ENCODE measurements at places on chromosomes 1 and 21.

GRCh38 chr1:7048395-7048794, 263.1 kb downstream of the CAMTA1 start:
- DNase-seq, result no peak

GRCh38 chr1:170864876-170865538, 70.3 kb upstream of the MROH9 start:
- no peak for DNase-seq

DNA sequence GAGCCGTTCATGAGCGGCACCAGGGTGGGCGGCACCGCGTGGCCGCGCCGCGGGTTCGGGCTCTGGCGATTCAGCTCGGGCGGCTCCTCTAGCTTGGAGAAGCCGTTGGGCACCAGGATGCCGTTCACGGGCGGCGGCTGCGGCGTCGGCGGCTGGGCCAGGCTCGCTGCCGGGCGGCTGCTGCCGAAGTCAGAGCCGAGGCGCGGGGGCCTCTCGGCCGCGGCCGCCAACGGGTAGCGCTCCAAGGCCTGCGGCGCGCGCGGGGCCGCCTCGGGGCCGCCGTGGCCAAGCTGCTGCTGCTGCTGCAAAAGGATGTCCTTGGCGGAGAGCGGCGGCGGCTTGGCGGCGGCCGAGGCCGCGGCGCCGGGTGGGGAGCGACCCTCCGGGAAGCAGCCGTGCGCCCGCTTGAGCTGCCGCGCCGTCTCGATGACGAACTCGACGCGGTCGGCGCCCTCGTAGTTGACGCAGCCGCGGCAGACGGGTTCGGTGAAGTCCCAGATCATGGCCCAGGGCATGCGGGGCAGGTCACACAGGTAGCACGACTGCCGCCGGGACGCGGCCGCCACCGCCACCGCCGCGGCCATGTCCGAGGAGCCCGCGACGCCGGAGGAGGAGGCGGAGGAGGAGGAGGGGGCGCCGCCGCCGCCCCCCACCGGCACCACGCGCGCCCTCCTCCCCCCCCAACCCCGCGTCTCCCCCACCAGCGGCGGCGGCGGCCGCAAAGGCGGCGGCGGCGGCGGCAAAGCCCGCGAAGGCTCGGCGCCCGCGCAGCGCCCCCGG, 877 bp downstream of the IRF2BP2 start:
- DNase-seq, result peak; percentile 65

- DNase-seq, result no peak
Observed at GRCh38 chr1:91501523-91501851, 836 bp downstream of the CDC7 start.

GRCh38 chr1:67264899-67265298, 42.8 kb upstream of the IL12RB2 start:
- no peak for DNase-seq

- DNase-seq, result no peak
Observed at GRCh38 chr1:118110580-118110979, 74.4 kb downstream of the SPAG17 start.

DNA sequence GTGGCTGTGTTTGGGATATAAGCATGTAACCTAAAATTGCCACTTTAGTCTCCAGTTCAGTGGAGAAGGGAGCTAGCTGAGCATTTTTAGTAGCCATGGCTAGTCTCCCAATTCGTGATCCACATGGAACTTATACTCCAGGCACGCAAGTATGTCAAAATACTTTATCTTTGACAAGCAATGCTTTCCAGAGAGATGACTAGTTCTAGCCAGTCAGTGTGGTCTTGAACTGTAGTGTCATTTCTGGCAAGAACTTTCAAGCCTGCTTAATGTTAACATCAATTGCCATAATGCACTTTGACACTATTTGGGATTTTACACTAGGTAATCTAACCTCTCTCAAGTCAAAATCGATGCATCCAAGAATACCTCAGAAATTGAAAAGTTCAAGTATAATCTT, 660.0 kb downstream of the PTPRC start:
- no peak for DNase-seq

- DNase-seq, result peak; percentile 54
Observed at GRCh38 chr1:27521336-27521831, 31.4 kb upstream of the WASF2 start.

DNA sequence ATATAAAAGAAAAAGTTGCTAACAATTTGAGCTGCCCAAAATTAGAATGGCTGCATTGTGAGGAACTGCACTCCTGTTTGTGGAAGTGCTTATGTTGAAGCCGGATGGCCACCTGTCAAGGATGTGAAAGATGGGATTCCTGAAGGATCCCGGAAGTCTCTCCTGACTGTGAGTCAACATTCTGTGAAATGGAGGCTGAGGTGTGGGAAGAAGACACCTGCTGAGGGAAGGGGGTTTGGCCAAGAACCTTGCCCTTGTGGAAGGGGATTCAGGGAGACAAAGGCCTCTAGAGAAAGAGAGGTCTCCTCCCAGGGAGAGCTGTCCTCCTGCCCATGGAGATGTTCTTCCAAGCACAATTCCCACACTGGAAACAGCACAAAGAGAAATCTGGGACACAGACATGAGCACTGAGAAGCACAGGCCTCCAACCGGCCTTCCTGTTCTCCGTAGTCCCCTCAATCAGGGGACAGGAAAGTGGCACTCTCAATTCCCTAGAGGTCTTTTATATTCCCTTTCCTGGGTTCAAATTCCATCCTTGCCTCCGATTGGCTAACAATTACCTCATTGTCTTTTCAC, 70.5 kb downstream of the CD2 start:
- DNase-seq, result no peak

GRCh38 chr1:22618056-22618455, 18.4 kb upstream of the C1QA start:
- DNase-seq, result no peak

- DNase-seq, result no peak
Observed at GRCh38 chr1:46671554-46671953, at the start of gene TEX38. Gene TEX38, plus strand, starts transcription at chr1:46671854. Its CDS starts 81 bp downstream, at chr1:46671935.

DNA sequence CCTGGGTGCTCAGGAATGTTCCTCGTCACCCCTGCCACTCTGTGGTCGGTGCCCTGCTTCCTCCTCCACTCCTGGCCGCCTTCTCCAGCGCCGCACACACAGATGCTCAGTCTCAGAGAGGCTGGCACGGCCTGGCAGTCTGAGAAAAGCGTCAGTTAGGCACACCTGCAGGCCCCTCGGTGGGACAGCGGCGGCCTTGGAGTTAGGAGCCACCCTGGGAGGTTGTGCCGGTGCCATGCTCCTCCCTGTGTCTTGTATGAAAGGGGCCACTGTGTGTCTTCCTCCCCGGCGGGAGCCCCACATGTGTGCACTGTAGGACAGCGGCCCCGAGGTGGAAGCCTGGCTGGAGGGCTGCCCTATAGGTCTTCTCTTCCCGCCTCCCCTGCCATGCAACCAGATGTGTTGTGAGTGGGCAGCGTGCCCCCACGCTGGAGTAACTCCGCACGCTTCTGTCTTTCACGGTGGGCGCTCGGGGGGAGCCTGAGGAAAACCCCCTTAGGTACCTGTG, 145.2 kb downstream of the PGBD5 start:
- no peak for DNase-seq

GRCh38 chr1:225944387-225944786, 3.4 kb upstream of the LEFTY2 start:
- DNase-seq, result no peak

- no peak for DNase-seq
Observed at GRCh38 chr21:35106246-35106835, 57.2 kb upstream of the RUNX1 start.

DNA sequence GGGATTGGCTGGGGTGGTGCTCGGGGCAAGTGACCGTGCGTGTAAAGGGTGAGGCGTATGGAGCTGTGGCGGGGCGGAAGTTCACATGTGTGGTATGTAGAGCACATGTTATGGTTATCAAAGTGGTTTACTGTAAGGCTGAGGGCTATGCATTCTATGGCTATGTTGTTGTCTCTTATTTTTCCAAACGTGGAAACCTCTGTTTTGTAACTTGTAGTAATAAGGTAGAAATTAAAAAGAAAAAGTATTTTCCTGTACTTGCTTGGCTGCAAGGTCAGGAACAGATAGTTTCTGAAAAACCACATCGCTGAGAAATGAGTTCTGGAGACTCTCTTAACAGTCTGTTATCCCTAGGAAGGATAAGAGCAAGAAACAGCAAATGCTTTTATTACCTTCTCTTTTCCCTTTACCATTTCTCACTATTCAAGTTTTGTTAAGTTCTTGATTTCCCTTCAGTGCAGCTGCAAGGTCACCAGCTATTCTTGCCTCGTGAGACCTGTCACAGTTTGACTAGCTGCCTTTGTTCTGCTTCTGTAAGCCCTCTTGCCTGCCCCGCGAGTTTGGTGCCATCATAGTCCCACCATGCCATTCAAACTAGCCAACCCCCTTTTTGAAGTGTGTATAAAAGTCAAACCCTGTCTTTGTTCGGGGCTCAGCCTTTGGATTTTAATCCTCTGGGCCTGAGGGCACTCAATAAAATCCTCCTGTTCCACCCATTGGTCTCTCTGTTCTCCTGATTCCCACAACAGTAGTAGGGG, 9.5 kb downstream of the RNU1-2 start:
- DNase-seq, result peak; percentile 37

- DNase-seq, result no peak
Observed at GRCh38 chr1:159882527-159882862, 17.5 kb downstream of the CFAP45 start.

GRCh38 chr1:228900886-228901392, 165.7 kb downstream of the RHOU start:
- no peak for DNase-seq

- DNase-seq, result peak; percentile 88
Observed at GRCh38 chr1:156746728-156747631, 4.5 kb downstream of the HDGF start.

GRCh38 chr1:104636581-104636980, 886.9 kb downstream of the AMY1C start:
- DNase-seq, result no peak

DNA sequence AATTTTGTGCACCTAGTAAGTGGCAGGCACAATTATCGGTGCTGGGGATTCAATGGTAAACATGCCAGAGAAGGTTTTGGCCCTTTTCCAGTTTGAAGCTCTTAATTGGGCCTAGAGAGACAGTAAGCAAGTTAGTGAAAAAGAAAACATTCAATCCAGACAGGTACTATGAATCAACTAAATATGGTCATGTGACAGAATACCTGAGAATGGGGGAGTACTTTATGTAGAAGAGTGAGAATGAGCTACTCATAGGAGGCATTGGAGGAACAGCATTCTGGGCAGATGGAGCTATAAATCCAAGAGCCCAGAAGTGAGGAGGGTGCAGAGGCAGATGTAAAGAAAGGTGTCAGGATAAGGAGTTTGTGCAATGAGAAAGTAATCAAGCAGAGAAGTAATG, 1017.9 kb downstream of the ADGRL2 start:
- no peak for DNase-seq

GRCh38 chr1:110250749-110251148, 40.6 kb downstream of the KCNC4 start:
- DNase-seq, result no peak

- DNase-seq, result no peak
Observed at GRCh38 chr1:159669338-159669737, 45.1 kb downstream of the CRP start.

DNA sequence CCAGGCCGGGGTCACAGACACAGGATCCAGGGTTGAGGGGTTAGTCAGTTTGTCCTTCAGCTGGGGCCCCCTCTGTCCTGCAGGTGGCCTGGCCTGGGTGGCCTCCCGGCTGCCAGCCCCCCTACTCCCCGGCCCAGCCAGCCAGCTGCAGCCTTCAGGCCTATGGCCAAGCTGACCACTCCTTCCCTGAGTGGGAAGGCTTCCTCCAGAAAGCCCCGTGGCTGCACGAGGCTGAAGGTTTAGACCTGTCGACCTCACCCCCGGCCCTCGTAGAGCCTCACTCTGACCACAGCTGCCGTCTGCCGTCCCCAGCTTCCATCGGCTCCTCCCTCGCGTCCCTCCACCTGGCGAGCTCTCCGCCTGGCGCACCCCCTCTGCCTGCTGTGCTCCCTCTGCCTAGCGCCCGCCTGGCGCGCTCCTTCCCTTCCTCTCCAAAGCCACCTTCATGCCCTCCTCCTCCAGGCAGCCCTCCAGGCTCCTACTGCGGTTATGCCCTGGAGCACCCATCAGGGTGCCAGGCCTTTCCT, 9.6 kb downstream of the TTLL10 start:
- DNase-seq, result no peak

DNA sequence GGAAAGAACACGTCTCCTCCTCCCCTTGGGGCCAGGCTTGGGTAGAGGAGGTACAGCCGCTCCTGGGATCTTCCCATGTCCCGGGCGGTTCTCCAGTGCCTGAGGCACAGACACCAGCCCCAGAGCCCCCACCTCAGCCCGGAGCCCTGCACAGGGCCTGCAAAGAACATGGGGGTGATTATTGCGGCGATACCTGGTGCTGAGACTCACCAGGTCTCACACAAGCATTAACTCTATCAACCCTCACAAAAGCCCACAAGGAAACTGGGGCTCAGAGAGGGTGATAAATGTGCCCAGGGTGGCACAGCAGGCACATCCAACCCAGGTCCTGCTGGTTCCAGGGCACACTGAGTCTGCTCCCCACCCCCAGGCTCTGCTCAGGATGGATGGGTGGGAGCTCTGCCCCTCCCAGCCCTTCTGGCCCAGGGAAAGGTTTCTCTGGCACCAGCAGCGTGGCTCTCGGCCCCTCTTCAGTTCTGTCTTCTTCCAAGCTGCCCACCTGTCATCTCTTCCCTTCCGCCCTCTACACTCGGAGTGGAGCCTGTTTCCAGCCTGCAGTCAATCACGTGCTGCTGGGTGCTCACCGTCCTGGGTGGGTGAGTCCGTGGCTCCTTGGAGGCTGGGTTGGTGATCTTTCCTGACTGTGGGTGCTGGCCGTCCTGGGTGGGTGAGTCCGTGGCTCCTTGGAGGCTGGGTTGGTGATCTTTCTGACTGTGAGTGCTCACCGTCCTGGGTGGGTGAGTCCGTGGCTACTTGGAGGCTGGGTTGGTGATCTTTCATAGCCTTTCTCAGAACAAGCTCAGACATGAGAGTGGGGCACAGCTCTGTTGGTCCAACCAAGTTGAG, 53.6 kb upstream of the AJAP1 start:
- no peak for DNase-seq

GRCh38 chr1:54110996-54111395, 41.8 kb downstream of the CDCP2 start:
- DNase-seq, result no peak

DNA sequence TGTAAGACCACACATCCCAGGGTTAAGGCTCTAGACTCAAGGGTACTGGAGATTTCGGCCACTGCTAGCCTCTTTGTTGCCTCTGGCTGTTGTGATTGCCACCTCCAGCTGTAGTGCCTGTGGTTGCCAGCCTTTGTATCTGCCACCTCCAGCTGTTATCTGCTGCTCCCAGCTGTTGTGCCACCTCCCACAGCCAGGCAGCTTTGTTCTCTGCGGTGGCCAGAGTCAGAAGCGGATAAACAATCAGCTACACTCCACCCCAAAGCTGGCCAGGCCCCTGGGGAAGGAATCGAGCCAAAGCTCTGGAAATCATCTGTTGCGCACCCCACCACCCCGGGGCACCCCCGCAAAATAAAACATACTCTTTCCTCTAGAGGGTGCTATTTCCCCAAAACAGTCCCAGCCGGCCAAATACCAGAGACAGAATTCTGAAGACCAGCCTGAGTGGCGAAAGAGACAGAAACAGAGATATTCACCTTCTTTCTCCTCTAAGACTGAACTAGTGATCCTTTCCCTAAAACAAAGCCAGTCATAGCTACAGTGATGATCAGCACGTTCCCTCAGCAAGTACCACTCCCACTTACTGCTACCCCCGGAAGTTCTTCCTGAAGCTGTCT, 14.8 kb upstream of the PIGM start:
- peak; percentile 51 for DNase-seq
